ENCODE measurements at places on chromosomes 4 and X.
A peak's percentile ranks its signal among the peaks of the same experiment; 100 is the strongest.

DNA sequence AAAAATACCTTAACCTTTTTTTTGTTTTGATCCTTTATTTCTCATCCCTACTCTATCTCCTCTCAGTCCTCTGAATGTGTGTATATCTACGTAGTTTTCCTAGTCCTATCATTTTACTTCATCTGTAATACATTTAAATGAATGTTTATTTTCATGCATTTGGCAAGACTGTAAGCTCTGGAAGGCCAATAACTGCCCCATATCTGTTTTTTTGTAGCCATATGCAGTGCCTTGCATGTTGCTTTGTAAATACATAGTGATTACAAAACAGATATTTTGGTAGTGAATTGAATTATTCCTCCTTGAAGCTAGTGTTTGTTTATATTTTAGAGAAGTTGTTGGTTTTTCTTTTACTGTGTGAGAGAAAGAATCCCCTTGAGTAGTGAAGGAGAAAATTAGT, 450.2 kb downstream of the PCDH18 start:
- no peak for DNase-seq

DNA sequence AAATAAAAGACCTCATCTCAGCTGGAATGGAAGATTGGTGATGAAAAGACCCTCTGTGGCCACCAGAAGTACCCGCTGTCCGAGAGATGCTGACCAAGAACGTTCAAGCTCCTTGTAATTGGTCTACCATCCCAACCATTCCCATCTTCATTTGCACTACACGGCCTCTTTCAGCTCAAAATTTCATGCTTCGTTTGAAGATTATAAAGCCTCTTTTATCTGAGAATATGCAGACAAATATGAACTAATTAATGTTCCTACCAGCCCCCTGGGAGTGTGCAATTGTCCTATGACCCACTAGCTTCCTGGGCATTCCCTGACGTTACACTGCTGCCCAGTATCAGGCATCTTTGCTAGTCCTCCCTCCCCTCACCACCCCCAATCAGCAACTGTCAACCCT, 583.7 kb downstream of the MID1IP1 start:
- no peak for DNase-seq

- no peak for DNase-seq
Measured at GRCh38 chrX:42524379-42524778, 253.6 kb downstream of the PPP1R2C start.

- no peak for DNase-seq
Measured at GRCh38 chr4:26916195-26916594, 55.6 kb downstream of the STIM2 start.

GRCh38 chr4:140641789-140642439, 73.2 kb upstream of the UCP1 start:
- DNase-seq, result no peak

- DNase-seq, result peak; percentile 78
Measured at GRCh38 chr4:181143250-181143854, 1099.8 kb upstream of the TENM3 start.

DNA sequence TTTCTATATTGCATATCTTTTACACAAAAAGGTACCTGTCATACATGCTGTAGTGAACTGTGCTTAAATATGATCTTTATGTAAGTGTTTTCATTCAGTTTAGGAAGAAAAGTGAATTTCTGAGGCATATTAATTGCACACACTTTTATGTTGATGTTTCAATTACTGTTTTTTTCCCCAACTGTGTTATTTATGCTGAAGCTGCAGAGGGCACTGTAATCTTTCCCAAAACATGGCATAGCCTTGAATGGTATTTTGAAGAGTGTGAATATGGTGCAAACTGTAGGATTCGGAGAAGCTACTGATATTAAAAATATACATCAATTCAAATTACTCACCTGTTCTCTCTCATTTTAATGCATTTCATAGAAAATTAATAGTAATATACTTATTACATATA, 6.0 kb upstream of the CENPE start:
- DNase-seq, result no peak

- no peak for DNase-seq
Measured at GRCh38 chr4:87089368-87089767, 131.1 kb downstream of the KLHL8 start.

DNA sequence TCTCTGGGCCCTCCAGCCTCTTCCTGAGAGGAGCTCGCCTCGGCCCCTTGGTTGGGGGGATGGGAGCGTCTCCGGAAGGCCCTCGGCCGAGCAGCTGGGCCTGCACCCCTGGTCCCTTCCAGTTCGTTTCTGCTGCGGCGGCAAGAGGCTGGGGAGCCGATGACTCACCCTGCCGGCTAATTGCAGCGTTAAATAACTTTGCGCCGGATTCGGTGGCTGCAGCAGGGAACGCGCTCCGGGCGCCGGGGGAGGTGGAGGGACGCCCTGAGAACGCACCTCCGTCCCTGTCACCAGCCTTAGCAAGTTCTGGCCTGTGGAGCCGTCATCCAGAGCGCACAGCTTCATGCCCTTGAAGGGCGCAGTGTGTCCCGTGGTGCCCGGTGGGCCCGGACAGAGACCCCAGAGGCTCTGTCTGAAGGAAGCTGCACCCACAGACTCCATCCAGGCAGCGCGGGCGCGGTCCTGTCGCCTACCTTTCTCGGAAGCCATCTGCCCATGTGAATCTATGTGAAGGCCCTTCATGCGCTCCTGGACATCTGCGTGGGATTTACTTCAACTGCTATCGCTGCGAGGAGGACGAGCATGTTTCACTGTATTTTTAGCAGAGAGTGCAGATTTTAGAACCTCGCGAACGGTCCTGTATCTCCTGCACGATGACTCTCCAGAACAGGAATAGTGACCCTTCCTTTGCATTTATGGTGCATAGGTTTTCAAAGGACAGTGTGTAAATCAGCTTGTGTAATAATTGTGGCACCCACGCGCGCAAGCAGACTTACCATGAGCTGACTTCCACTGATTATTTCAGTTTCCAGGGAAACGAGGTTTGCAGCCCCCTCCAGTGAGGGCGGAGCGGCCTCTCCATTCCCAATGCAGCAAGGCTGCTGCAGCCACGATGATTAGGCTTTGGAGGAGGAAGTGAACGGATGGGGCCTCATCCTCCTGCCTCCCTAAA, 1.7 kb upstream of the TMEM271 start:
- DNase-seq, result no peak
